ENCODE measurements at places on chromosomes 1 and 21. TPM values are rescaled to one million over a fixed set of nuclear protein-coding genes. Genes with fewer than 3 reads are reported as not detected.

CADM3 gene
- total RNA-seq, result not detected

DNA sequence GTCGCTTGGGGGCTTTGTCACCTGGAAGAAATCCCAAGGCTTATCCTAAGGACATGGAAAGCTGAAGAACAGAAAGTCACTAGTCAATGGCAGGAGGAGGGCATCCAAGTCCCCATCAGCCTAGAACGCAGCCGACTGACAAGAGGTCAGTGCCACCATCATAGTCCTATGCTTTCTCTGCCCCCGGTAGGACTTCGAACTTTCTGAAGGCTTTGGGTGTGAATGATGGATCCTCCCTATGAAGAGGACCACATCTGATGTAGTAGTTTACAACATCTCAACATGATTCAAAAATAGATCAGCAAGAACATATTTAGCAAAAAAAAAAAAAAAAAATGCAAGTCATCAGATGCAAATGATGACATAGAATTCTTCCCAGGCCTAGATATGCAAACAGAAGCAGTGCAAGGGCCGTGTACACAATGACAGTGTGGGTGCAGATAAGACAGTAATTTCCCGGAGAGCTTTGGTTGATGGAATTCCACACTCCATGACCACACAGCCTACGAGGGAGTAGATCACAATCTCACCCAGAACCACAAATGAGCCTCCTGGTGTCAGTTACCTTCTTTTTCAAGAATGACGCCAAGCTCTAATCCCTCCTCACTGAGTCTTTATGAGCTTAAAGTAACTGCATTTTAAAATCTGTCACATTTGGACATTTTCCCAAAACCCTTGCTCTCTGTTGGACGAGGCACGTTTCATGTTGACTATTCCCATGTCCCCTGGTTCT, 88.2 kb downstream of the PSMG1 start:
- no peak overlapping the region for H3K4me3 ChIP-seq
- no peak for DNase-seq
- peaks cover 5% of the 10 kb centered on the region for H3K27me3 ChIP-seq
- no peak overlapping the region for H3K27ac ChIP-seq

CSDE1 gene
- total RNA-seq, result 410 TPM

GRCh38 chr1:206909161-206909882, 12.1 kb downstream of the IL24 start:
- DNase-seq, result no peak
- H3K27me3 ChIP-seq, result no peaks in the 10 kb centered on the region
- no peak overlapping the region for H3K27ac ChIP-seq
- peaks cover 54% of the 10 kb centered on the region for H3K4me1 ChIP-seq
- H3K4me3 ChIP-seq, result no peak overlapping the region

GRCh38 chr1:16026723-16027484, 5.1 kb downstream of the CLCNKA start:
- no peak for DNase-seq
- peaks cover 11% of the 10 kb centered on the region for H3K27me3 ChIP-seq
- no peaks in the 10 kb centered on the region for H3K36me3 ChIP-seq
- no peak overlapping the region for H3K27ac ChIP-seq
- H3K4me1 ChIP-seq, result peaks cover 4% of the 10 kb centered on the region
- no peak overlapping the region for H3K4me3 ChIP-seq

DNA sequence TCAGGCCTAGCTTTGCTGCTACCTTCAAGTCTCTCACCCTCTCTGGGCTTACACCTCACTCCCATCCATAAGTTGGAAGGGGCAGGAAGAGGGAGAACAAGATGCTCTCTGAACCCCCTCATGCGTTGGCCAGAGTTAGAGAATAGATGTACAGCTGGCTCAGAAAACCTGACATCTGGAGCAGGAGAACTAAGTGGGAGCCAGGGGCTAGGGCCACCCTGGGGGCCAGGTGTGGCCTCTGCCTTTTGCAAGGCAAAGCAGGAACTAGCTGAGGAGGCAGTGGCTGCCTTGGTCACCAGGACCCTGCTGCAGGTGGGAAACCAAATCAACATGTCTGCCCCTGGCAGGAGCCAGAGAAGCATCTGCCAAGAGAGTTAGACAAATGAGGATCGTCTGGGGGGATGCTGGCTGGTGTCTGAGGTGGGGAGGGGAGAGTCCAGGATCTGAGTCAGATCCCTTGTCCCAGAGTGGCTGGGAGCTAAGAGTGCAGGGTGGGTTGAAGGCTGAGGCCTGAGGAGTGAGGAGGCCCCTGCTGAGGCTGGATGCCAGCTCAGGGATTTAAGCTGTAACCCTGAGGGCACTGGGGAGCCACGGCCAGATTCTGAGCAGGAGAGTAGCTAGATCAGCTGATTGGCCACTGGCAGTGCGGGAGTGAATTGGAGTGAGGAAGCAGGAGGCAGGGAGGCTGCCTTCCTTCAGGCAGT, 115.0 kb downstream of the EPHB2 start:
- H3K27ac ChIP-seq, result no peak overlapping the region
- H3K27me3 ChIP-seq, result peaks cover 9% of the 10 kb centered on the region
- no peaks in the 10 kb centered on the region for H3K36me3 ChIP-seq

GRCh38 chr1:150233359-150234308, 2.3 kb downstream of the ANP32E start:
- peaks cover 5% of the 10 kb centered on the region for H3K36me3 ChIP-seq
- H3K27me3 ChIP-seq, result peaks cover 2% of the 10 kb centered on the region

SPAG17 gene
- 2.2 TPM for total RNA-seq

DNA sequence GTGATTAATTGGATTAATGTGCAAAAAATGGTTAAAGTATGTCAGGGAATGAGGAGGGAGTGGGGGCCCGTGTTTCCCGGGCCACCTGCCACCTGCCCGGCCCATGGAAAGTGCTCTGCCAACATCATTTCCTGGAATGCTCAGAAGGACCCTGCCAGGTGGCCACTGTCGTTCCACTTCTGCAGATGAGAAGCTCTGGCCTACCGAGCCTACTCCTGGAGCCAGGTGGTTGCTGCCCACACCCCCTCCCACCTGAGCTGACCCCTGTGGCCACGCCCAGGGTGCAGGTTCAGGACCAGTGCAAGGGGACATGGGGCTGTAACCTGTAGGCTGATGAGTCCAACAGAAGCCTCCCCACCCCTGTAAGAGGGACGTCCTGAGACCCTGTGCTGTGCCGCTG, 99.7 kb downstream of the PRDM16 start:
- H3K4me1 ChIP-seq, result no peaks in the 10 kb centered on the region
- no peak overlapping the region for H3K27ac ChIP-seq
- DNase-seq, result no peak
- H3K36me3 ChIP-seq, result no peaks in the 10 kb centered on the region

GRCh38 chr1:76343356-76343755, 268.8 kb downstream of the ST6GALNAC3 start:
- H3K27ac ChIP-seq, result no peak overlapping the region
- H3K36me3 ChIP-seq, result no peaks in the 10 kb centered on the region
- DNase-seq, result no peak
- H3K4me3 ChIP-seq, result no peak overlapping the region
- H3K27me3 ChIP-seq, result peaks cover 8% of the 10 kb centered on the region
- no peaks in the 10 kb centered on the region for H3K4me1 ChIP-seq

DNA sequence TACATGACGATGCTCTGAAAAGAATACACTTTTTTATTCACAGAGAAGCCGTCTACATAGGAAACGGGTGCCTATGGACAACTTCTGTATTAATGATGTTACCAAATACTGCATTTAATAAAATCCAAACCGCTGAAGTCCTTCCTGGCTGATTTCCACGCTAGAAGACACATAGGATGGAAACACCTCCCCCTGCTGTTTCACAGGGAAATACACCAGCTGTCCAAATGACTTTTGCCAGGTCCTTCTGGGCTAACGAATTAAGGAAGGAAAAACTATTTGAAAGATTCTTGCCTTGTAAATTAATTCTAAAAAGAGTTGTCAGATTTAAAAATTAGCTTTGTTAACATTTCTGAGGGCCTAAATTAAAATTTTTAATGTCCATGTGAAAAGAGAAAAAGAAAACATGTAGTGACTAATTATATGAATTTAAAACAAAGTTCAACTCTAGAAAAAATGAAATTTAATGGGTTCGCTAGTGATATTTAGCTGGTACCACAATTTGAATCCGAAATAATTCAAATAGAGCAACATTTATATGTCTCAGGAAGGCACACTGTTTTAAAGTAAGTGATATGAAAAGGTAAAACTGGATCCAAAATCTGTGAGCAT, 146.0 kb downstream of the RERE start:
- H3K27ac ChIP-seq, result no peak overlapping the region
- peaks cover 26% of the 10 kb centered on the region for H3K4me1 ChIP-seq
- DNase-seq, result peak; percentile 67
- no peaks in the 10 kb centered on the region for H3K27me3 ChIP-seq

GPR25 gene
- not detected for total RNA-seq

VANGL2 gene
- total RNA-seq, result not detected

DNA sequence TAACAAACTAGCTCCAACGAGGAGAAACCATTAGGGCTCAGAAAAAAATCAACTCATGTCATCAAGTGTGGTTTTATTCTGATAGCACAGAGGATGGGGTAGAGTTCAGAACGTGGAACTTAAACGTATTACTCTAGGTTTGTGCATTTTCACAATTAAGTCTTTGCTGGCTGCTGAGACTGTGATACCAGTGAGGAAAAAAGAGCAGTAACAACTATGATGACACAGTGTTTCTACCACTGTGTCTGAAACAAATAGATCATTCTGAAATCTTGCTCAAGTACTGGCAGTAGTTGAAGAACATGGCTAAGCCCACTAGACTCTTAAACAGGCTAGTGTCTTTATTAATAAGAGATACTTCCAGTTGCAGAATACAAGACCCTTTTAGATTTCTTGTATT, 31.0 kb downstream of the NUCKS1 start:
- H3K4me3 ChIP-seq, result no peak overlapping the region
- no peaks in the 10 kb centered on the region for H3K27me3 ChIP-seq
- H3K36me3 ChIP-seq, result peaks cover 41% of the 10 kb centered on the region
- peak overlapping the region; percentile 56 for H3K27ac ChIP-seq
- no peak for DNase-seq

PHGDH gene
- 37.6 TPM for total RNA-seq
